ENCODE measurements at places on chromosomes 2 and 18.

GRCh38 chr2:165909466-165909865 is 44.1 kb downstream of the TTC21B start:
- DNase-seq: no peak

- no peak for DNase-seq
These were observed 19.6 kb downstream of the ASB1 start for GRCh38 chr2:238446371-238446770.

GRCh38 chr2:25042321-25043240 is 705 bp downstream of the EFR3B start:
- peak; percentile 76 for DNase-seq

DNA sequence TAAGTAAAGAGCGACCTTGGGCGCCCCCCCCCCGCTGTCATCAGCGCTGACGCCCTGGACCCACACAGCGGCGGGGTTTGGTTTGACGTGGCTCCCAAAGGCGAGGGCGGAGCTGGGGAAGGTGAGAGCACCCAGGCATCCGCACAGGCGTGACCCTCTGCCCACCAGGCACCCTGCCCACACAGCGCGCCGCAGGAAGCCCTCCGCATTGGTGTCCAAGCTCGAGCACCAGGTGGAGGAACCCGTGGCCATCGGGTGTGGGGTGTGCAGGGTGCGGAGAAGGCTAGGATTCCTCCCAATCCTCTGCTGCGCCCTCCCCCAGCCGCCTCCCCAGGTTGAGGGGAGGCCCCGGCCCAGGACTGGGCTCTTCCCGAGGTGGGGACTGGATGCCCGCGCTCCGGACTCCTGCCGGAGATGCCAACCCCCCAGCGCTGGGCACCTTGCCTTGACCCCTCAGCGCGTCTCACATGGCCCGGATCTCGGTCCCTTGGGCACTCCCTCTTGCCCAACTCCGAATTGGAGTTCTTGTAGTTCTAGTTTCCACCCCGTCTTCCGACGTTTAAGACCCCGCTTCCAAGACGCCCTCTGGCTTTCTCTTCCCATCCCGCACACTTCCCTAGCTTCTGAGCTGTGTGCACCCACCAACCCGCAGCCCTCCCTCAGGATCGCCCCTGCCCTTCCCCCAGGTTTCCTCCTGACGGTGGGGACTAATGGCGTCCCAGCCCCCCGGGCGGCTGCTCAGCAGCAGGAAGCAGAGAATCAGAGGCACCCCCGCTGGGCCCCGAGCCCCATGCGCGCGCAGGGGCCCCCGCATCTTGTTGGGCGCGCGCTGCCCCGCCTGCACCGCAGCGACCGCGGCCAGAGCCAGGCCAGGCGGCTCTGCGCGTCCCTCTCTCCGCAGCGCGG is 25.9 kb upstream of the RESP18 start:
- no peak for DNase-seq

DNA sequence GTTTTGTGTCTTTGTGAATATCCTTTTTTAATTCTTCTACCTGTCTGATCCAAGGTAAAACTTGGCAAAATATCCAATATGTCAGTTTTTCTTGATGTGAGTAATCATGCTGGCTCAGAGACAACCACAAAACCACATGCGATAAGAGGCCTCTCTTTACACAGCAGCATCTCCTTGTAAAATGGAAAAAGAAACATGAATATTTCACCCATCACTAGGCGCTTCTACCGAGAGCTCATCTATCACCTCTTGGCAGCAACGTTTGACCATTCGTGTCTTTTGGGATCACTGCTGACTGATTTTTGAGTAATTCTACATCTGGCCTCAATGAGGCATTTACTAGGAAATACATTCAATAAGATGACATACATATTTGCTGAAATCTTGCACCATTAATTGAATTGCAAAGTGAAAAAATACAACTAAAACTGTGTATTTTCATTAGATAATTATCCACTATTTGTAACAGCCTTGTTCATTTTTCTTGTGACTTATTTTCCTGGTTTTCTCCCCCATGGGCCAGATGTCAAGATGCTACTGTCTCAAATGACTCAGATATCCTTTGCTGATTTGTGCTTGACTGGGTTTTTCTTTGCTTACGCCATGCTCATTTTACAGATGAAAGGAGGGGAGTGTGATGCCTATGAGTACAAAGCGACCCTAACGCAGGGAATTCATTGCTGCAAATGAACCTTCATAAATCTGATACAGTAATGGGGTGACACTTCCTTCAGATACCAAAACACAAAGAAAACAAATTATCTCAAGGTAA is 467.5 kb downstream of the FBXO15 start:
- no peak for DNase-seq

DNA sequence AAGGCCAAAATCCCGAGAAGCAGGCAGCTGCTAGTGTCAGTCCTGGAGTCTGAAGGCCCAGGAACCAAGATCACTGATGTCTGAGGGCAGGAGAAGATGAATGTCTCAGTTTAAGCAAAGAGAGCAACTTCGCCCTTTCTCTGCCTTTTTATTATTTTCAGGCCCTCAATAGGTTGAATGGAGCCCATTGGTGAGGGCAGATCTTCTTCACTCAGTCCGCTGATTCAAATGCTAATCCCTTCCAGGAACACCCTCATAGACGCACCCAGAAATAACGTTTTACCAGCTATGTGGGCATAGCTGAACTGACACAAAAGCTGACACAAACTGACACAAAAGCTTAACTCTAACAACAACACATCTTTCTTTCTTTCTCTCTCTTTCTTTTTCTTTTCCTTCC is 78.0 kb upstream of the KCNJ3 start:
- no peak for DNase-seq

DNA sequence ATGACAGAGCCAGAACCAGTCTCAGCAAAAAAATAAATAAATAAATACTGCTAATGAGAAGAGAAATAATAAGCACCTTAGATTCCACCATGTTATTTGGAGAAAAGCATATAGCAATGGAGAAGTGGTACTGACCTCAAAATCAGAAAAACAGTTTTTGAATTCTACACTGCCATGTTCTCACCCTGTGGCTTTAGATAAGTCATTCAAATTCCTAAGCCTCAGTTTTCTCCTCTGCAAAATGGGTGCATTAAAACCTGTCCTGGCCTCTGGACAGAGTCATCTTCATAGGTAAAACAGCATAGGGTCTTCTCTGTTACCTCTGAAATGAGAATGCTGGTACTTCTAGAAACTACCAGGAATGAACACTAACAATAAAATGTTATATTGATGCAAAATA is 62.2 kb upstream of the RMP24 start:
- no peak for DNase-seq

- DNase-seq: no peak
These were observed 1552.3 kb upstream of the SLC39A10 start for GRCh38 chr2:194104687-194105086.

GRCh38 chr18:2547477-2548087 is 23.7 kb downstream of the METTL4 start:
- DNase-seq: no peak

GRCh38 chr2:99890568-99891427 is 251.6 kb downstream of the AFF3 start:
- no peak for DNase-seq
